COLO829 (cell line): ENCODE measurements at places on chromosomes 3 and 15.

- no peak for DNase-seq
Measured at GRCh38 chr3:188516515-188516914, 362.6 kb downstream of the LPP start.

GRCh38 chr3:52742418-52743041 is 28.2 kb downstream of the NEK4 start:
- peak; percentile 57 for DNase-seq

- DNase-seq: no peak
Measured at GRCh38 chr3:52689151-52689550, 3.3 kb downstream of the GNL3 start.

DNA sequence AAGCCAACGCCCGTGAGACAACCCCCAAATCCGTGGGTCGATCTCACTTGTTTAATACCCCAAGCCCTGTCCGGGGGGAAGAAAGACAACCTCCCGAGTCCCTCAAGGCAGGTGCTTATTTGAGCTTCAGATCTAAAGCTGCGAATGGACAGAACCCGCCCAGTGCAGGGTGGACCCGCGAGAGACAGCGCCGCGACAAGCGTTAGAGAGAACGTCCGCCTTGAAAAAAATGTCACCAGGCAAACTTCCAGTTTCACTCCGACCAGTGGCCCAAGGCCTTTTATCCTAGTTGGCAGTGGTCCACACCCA is 740 bp upstream of the OXSR1 start:
- DNase-seq: no peak

GRCh38 chr3:71728632-71729342 is 3.6 kb upstream of the EIF4E3 start:
- no peak for DNase-seq

DNA sequence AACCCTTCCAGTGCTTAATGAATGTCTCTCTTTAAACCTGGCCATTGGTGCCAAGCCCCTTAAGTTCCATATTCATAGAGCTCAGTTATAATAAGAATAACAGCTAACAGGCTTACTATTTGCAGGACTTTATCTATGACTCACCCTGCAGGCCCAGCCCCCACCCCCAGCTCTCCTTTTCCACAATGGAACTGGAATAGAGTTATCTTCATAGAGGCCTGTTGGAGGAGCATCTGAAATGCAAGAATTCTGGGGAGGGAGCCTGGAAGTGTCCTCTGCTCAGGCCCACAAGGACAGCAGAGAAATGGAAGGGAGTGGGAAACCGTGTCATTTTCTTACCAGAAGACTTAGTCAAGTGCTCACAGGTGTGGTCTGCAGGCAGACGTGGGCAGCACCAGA is 52.8 kb downstream of the SEMA5B start:
- peak; percentile 63 for DNase-seq

- DNase-seq: peak; percentile 58
Measured at GRCh38 chr3:149969940-149970715, 567 bp downstream of the PFN2 start.

DNA sequence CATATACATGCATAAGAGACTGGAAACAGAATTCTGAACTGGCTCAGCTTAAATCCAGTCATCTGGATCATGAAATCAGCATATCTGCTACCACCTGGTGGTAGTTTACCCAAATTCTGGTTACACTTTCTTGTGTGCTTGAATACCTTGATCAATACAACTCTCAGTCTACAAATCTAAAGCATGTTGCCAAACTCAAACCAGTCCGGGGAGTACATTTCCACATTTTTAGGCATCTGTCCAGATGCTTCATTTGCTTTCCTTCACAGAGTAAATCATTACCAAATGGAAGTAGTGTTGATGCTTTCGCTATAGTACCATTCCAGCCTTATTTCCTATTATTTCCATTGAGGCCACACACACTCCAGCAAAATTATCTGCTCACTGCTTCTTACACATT is 126.4 kb downstream of the P2RY1 start:
- DNase-seq: peak; percentile 70

DNA sequence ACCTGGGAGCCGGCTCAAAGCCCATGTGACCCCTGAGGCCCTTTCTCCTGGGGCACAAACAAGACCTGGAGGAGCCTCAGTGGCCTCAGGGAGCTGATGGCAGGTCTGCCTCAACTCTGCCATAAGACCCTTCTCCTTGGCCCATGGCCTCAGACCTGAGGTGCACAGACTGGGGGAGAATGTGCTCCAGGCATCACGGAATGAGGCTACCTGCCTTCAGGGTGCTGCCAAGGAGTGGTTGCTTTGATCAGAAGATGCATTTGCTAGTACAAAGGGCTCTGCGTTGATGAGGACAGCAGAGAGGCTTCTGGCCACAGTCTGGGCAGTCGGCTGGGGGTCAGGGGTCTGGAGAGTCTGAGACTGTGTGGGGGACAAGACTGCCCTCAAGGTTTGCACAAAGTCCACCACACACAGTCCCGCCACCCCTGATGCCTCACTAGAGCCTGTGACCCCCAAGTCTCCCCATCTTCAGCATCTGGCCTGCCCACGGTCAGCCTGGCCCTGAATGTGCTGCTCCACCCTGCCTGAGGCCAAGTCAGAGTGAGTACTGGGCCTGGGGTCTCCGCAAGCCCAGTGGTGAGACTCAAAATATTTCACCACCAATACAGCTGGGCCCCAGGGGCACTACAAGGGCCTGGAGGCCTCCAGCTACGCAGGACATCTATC is 26.6 kb downstream of the ALDH1L1 start:
- no peak for DNase-seq

DNA sequence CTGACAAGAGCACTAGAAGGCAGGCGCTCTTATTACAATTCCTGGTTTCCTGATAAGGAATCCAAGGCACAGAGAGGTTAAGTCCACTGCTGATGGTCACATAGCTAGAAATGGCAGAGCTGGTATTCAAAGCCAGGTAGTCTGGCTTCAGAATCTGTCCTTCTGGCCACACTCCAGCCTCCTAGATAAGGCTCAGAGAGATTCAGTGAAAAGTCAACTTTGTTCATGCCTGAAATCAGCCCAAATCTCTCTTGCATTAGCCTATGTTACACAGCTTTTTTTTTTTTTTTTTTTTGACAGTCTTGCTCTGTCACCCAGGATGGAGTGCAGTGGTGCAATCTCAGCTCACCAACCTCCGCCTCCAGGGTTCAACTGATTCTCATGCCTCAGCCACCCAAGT is 21.1 kb upstream of the CMTM8 start:
- no peak for DNase-seq

GRCh38 chr3:10417847-10418246 is 87.5 kb downstream of the ATP2B2 start:
- no peak for DNase-seq

DNA sequence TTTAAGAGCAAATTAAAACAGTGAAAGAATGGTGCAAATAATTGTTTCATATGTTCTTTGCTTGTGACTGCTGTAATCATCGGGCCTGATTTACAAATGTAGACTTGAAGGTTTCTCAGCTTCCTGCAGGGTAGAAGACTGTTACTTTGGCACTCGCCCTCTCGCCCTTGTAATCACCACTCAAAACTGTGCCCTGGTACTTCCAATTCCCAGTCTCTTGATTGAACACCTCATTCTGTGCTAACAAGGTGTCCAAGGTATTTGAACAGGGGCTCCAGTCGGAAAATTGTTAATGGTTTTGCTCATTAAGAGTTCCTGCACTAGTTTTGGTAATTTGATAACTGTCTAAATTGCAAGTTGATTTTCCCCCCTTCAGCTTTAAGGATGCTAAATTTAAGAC is 209.5 kb downstream of the ZIC1 start:
- no peak for DNase-seq

DNA sequence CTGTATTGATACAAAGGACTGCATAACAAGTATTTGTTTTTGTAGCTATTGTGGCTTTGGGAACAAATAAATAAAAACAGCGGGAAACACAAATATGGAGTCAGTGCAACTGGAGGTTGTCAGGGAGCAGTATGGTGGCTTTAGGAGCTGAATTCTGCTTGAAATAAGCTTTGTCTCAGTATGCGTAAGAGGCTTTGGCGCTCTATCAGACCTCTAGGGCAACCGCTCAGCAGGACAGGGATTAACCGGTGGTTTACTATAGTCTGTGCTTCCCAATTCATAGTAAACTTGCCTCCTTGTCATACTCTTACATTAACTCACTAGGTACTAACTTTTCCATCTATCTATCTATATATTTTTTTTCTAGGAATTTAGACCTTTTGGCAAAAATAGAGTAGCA is 104.6 kb downstream of the ZIC1 start:
- DNase-seq: no peak

GRCh38 chr15:85073556-85074194 is 92.0 kb downstream of the PDE8A start:
- DNase-seq: no peak

DNA sequence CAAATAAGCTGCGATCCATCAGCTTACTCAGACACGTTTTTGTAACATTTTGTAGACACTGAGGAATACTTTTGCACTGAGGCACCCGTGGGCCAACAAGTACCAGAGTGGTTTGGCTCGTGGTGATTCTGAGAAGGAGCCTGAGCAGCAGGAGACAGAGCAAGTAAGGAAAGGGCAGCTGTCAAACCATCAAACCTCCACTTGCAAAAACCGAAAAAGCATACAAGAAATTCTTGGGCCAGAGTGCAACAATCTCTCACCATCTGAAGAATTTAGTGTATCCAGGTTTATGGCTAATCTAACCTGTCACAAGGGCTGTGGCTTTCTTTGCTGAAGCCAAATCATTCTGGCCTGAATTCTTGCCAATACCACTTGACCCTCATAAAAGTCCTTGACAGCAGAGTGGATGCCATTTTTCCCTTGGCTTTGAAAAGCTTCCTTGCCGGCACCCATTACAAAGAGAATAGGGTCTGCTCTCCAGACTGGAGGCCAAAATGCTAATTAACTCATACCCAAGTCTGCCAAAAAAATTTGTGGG is 56.7 kb downstream of the MYO1E start:
- DNase-seq: no peak

DNA sequence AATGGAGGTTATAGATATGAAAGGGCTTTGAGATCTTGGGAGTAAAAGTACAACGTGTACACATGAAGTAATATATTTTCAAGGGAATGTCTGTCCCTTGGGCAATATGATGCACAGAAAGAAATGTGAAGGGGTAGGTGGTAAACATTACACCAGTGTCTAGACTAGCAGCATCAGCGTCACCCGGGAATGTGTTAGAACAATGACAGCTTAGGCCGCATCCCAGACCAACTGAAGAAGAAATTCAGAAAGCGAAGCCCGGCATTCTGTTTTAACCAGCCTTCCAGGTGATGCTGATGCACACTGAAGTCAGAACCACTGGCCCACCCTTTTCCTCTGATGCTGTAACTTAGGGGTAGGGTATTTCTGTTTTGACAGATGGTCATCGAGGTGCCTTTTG is 6.3 kb downstream of the INAFM2 start:
- no peak for DNase-seq

GRCh38 chr15:78072080-78072892 is 5.2 kb downstream of the TBC1D2B start:
- no peak for DNase-seq

DNA sequence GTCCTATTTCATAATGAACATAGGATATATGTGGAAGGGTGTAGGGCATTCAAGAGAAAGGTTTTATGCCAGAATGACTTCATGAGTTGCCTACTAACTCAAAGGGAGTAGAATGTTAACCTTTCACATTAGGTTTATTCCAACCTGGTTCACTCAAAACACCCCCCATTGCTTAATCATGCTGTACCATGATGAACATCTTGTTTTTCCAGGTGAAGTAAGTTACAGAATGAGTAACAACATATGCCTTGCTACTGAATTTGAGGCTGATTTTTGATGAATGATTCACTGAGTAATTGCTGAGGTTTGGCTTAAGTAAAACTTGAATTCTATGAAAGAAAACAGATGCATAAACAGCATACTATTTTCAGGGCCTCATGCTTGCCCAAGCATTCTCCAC is 5.9 kb upstream of the CLDN16 start:
- DNase-seq: no peak
